Naive thymus-derived CD4-positive, alpha-beta T cell (primary cell): ENCODE measurements at places on chromosomes 4 and X. TPM values are rescaled to one million over a fixed set of nuclear protein-coding genes. Genes with fewer than 3 reads are reported as not detected.
A peak's percentile ranks its signal among the peaks of the same experiment; 100 is the strongest.

GRCh38 chr4:26459054-26459755 is 31.1 kb downstream of the CCKAR start:
- no peaks in the 10 kb centered on the region for H3K27me3 ChIP-seq
- H3K36me3 ChIP-seq, result no peaks in the 10 kb centered on the region
- DNase-seq, result peak; percentile 55
- H3K27ac ChIP-seq, result no peak overlapping the region

Gene RGS12
- total RNA-seq, result 9.4 TPM

Gene SYNPO2
- total RNA-seq, result 0.93 TPM

Gene SULT1E1
- total RNA-seq, result not detected in 2 replicates

DNA sequence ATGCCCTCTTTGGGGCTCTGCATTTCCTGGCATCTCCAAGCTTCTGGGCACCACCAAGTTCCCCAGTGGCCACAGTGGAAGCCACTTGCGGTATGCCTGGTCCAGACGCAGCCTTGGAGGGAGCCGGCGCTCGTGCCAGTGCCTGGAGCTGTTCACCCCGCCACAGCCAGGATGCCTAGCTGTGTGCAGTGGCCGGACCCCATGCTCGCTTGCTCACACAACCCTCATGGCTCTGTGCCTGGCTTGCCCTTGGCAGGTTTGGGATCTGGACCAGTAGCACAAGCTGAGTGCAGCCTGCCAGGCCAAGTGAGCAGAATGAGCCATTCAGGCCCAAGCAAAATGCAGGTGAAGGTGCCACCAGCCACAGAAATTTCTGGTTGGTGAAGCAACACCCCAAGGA is 283.5 kb downstream of the EVC2 start:
- H3K27me3 ChIP-seq, result no peaks in the 10 kb centered on the region
- no peak overlapping the region for H3K27ac ChIP-seq
- DNase-seq, result no peak
- H3K4me1 ChIP-seq, result no peaks in the 10 kb centered on the region

DNA sequence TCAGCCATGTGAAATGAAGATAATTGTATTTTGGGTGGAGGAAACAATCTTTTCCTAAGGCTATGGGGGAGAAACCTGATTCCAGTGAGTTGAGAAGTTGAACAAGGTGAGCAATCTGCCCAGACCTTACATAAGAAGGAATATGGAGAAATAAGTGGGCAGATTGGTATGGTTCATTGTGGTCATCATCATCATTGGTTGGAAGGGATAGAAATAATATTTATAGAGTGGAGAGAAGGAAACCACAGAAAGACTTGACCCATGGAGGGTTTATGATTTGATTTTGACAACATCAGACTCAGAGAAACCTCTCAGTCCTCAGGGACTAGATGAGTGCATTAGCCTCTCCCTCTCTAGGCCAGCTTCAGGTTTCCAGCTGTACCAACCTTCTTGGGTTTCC is 177.9 kb upstream of the NEIL3 start:
- H3K27me3 ChIP-seq, result no peaks in the 10 kb centered on the region
- H3K4me3 ChIP-seq, result no peak overlapping the region
- no peak for DNase-seq

DNA sequence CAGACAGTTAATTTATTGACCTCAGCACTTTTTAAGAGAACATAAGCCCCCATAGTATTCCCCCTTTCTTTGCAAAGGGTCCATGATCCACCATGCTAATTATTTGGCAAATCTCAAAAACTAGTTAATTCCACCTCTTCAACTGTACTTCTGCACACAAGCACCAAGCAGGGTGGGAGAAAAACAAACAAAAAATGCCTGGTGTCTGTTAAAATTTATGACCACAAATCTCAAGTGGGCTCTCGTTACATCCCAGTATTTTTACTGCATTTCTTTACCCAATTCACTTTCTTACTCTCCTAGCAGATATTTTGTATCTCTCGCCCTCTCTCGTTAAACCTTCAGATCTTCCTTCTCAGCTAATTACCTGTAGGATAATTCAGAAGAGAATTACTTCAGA is 6.1 kb downstream of the ARSJ start:
- no peaks in the 10 kb centered on the region for H3K27me3 ChIP-seq
- H3K4me1 ChIP-seq, result no peaks in the 10 kb centered on the region
- H3K36me3 ChIP-seq, result no peaks in the 10 kb centered on the region

DNA sequence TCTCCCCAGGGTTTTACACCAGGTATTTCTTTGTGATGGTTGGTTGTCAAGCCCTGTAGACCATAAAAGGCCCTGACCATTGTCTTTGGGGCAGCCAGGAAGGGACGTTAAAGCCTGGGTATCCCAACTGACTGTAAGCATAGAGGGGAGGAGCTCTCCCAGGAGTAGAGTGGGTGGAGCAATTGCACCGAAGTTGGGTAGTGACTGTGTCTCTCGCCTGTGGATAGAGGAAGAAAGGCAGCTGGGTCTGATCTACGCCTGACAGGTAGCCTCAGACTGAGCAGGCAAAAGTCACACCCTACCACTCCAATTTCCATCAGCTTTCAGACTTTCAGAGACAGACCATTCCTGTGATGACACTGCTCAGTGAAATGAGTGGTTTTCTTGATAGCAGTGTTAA is 123.3 kb downstream of the KLHL8 start:
- no peaks in the 10 kb centered on the region for H3K27me3 ChIP-seq
- no peak overlapping the region for H3K27ac ChIP-seq
- no peak for DNase-seq
- no peak overlapping the region for H3K4me3 ChIP-seq
- H3K36me3 ChIP-seq, result no peaks in the 10 kb centered on the region

Gene OTC
- not detected for total RNA-seq

Gene CT45A2
- not detected for total RNA-seq
